ENCODE measurements at places on chromosomes 1 and 21.
A peak's percentile ranks its signal among the peaks of the same experiment; 100 is the strongest.

DNA sequence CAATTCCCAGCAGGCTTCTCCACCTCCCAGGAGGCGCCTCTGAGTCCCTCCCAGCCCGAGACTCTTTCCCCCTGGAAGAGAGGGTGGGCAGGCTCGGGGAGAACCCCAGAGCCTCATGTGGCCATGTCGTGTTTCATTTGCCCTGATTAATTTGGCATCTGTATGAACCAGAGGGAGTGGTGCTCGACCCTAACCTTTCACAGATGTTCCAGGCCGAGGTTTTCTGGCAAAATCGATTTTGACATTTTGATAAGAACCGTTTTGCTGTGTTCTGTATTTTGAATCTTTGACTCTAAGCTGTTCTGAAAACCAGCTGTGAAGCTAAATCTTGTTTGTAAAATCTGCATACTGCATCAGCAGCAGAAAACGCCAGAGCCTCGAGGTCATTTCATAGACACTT, 367.4 kb downstream of the CAMTA1 start:
- no peak for DNase-seq

DNA sequence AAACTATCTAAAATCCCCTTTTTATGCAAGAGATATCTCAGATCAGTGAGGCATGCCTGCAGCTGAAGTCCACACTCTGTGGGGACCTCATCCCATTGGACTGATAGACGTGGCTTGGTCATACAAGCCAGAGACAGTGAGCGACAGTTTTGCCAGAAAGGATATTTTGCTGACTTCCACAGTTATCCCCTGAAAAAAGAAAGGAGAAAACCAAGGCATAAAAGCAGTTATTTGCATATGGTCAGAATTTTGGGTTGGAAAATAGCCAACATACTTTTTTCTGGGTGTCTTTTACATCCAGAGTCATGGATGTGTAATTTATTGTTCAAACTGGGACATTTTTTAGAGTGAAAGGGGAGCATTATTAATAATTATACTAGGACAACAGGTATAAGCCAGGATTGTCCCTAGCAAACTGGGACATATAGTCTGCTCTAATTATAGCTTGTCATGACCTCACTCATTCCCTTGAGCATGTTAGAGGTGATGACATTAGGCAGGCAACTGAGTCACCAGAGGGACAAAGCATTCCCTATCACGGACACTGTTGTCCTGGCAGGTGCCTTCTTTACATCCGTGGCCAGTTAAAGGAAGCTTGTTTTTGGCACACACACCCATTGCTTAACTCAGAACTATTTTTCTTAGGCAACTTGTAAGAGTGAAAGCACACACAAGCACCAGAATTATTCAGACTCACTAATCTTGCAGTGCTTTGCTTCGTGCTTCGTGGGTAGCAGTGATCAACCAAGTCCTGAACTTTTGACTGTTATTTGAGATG, 65.5 kb downstream of the PRRX1 start:
- DNase-seq = no peak

GRCh38 chr1:68221980-68222373, 10.3 kb downstream of the WLS start:
- no peak for DNase-seq

- no peak for DNase-seq
Observed at GRCh38 chr1:10495952-10496351, 21.2 kb downstream of the PEX14 start.

DNA sequence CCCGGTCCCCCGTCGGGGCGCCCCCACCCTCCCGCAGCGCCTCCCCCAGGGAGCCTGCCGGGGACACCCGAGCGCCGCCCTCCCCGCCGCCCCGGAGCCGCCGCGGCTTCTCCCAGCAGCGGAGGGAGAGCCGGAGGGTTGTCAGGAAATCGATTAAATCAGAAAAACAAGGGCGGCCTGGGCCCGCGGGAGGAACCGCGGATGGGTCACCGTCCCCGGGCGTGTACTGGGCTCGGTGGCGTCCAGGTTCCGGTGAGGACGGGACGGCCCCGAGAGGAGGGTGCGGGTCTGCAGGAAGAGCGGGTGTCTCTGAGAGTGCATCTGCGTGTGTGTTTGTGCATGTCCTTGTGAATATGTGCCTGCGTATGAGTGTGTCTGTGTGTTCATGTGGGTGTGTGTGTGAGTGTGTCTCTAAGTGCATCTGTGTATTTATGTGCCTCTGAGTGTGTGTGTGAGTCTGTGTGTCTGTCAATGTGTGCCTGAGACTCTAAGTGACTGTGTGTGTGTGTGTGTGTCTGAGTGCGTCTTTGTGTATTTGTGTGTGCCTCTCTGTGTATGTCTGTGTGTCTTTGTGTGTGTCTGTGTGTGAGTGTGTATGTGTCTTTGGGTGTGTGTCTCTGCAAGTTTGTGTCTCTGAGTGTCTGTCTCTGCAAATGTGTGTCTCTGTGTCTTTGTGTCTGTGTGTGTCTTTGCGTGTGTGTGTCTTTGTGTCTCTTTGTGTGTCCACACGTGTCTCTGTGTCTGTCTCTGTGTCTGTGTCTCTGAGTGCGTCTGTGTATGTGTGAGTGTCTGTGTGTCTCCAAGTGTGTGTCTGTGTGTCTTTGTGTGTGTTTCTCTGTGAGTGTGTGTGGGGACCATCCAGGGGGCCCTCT, 1.1 kb downstream of the SPSB1 start:
- no peak for DNase-seq

DNA sequence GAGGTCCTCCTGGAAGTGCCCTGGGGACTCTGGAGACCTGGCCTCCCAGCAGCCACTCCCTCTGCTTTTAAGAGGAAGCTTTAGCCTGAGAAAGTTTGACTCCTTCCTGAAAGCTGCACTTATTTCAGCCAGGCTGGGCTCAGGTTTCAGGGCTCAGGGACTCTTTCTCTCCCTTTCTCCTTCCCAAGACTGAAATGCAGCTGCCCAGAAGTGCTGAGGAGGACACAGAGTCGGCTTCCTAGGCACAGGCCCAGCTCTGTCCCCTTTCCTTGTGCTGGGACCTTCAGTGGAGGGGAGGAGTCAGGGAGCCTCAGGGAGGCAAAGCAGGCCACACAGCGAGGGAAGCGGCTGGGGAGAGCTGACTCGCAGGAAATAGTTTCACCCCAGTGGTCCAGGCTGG, 137.3 kb downstream of the NAV1 start:
- no peak for DNase-seq

- DNase-seq = no peak
Observed at GRCh38 chr1:86356247-86356646, 39.9 kb downstream of the ODF2L start.

GRCh38 chr1:20380616-20381035, 90.0 kb downstream of the VWA5B1 start:
- no peak for DNase-seq

- no peak for DNase-seq
Observed at GRCh38 chr1:197145446-197146024, 934 bp downstream of the ASPM start.

GRCh38 chr21:33015096-33015495, 10.6 kb upstream of the OLIG2 start:
- no peak for DNase-seq

GRCh38 chr1:32775640-32776337, 41.4 kb downstream of the YARS1 start:
- no peak for DNase-seq

DNA sequence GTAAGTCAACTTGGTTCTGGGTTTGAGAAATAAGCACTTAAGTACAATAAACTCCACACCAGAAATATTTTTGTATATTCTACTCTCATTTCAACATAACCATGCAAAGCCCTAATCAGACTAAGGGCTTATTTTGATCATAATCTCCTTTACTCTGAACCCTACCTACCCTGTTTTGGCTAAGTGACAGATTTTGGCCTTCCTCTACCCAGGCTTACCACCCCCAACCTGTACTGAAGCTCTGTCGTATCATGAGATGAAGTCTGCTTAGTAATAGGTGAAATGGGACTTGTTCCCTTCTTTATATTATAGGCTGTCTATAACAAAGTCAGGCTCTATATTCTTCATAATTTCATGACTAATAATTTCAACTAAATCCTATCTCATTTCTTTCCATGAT, 135.5 kb downstream of the RERE start:
- DNase-seq = no peak

DNA sequence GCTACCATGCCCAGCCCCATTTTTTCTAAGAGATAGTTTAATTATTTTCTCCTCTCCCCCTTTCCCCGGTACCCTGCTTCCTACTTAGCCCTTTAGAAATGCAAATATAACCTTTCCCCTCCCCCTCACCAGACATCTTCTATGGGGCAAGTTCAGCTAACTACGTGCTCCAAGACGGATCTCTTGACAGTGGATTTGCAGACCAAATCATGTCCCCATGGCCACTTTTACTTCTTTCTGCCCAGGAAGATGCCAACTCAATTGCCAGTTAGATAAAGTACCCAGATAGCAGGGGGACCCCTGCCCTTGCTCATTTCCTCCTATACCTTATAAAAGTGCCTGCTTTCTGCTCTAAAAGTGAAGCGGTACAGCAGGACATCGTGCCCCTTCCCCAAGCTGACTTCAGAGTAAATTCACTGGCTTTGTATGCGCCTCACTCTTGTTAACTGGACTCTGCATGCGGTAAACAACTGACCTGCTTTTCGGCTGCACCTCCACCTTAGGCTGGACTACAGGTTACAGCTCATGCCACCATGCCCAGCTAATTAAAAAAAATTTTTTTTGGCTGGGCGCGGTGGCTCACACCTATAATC, 7.4 kb downstream of the DNAJC11 start:
- no peak for DNase-seq

DNA sequence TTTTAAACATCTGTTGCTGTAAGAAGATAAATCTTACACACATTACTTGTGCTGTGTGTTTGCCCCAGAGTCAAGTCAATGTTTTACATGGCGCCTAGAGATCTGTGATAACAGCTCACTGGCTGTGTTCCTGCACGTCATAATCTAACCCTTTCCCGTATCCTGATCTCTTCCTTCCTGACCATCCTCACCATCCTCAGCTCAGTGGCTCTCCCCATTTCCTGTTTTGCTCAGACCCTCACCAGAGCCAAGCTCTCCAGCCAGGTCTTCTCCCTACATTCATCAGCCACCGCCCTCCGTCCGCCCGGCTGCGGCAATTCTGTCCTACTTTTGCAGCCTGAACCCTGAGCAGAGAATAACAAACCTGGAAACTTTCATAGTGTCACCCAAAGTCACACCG, 824.7 kb downstream of the USP25 start:
- DNase-seq = no peak

- DNase-seq = no peak
Observed at GRCh38 chr1:231924180-231924579, 297.6 kb downstream of the DISC1 start.

DNA sequence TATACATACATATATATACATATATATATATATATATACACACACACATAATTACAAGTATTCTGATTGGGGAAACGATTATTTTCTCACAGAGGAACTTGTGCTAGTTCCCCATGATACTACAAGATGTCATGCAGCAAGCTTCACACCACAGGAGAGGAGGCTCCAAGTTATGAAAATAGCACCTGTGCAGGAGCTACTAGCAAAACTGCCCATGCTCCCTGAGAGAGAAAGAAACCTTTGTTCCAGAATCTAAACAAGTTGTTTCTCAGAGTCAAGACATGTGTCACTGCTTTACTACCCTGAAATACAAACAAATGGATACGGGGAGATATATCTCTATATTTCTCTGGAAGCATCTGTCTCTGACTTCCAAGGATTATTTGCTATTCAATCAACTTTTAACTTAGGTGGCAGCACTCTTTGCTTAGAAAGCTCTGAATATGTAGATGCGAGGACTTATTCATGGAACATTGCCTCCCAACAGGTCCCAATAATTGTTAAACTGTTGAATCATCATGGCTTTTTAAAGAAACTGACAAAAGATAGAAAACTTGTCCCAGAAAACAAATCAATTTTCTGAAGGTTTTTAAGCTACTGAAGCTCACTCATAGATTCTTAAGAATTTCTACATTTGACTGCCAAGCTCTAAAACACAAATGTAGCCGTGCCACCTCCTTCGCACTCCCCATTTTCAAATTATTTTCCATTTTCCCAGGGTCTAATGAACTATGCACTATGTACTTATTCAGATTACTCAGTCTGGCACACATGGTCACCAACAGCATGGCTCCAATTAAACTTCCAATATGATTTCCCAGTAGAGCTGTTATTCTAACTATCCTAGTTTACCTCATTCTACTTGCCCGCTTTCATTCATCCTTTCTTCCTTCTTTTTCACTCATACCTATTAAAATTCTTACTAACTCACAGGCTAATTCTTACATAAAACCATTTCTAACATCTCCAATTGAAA, 929.1 kb downstream of the LTN1 start:
- DNase-seq = no peak

DNA sequence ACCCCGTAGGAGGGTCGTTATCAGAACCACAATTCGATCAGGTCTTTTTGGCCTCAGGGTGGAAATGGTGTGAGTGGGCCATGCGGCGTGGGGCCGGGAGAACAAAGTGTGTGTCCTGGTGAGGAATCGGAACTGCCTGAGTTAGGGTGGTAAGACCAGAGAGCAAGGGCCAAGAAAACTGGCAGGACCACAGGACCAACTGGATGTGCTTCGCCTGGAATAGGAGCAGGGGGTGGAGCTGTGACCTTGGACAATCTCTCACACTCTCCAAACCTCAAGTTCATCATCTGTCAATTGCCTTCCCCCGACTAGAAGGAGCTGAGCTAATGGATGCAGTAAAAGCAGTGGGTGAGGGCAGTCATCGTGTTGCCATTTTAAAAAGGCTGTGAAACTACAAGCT, 59.5 kb downstream of the NAV1 start:
- DNase-seq = no peak

DNA sequence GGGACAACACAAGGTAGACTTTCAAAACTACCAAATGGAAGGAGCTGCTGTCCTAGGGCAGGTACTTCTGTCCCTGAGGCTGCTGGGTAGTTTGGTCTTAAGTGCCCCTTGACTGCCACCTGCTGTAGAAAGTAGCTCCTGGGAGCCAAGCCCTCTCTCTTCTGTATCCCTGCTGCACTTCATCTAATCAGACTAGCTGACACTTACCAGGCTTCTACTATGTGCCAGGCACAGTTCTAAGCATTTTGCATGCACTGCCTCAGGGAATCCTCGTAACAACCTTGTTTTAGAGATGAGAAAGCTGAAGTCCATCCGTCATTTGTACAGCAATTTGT, 15.9 kb upstream of the SRSF4 start:
- peak; percentile 19 for DNase-seq

- no peak for DNase-seq
Observed at GRCh38 chr1:12184008-12184681, 17.4 kb downstream of the TNFRSF1B start.

Data from T47D (cell line).